Glutamatergic neuron (in vitro differentiated cells): ENCODE measurements at places on chromosomes 3 and 15. TPM values are rescaled to one million over a fixed set of nuclear protein-coding genes. Genes with fewer than 3 reads are reported as not detected.
A peak's percentile ranks its signal among the peaks of the same experiment; 100 is the strongest.

The PCOLCE2 gene
- 33.4 TPM for total RNA-seq

The PLXNA1 gene
- 110 TPM for total RNA-seq

The CTXN2 gene
- 0.22 TPM for total RNA-seq

The SSUH2 gene
- 0.66 TPM for total RNA-seq

The NIT2 gene
- total RNA-seq, result 39.6 TPM

The LRRC3B gene
- 1.9 TPM for total RNA-seq

The TTC21A gene
- total RNA-seq, result 7.8 TPM

The AADACL2 gene
- not detected for total RNA-seq

The EFHB gene
- 0.76 TPM for total RNA-seq

The BDH1 gene
- 19.4 TPM for total RNA-seq

The CHRM5 gene
- total RNA-seq, result not detected

The FRMD4B gene
- total RNA-seq, result 3.9 TPM

DNA sequence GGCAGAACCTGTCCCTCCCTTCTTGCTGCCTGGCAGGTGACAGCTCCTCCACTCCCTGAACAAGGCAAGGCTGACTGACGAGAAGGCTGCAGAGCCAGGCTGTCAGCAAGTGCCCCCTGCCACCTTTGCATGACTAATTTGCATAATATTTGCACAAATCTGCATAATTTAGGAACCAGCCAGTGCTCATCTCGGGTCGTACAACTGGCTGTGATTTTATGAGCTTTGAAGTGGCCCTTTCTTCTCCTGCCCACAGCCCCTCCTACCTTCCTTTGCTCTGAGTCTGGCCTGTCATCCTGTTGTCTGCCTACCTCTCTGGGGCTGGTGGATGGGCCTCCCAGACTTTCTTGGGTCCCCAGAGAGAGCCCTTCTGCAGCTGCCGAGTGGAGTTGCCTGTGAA, 58.9 kb downstream of the LINGO1 start:
- H3K4me3 ChIP-seq, result no peak overlapping the region
- no peak overlapping the region for H3K27ac ChIP-seq
- no peaks in the 10 kb centered on the region for H3K36me3 ChIP-seq
- DNase-seq, result no peak
- peaks cover 24% of the 10 kb centered on the region for H3K4me1 ChIP-seq

DNA sequence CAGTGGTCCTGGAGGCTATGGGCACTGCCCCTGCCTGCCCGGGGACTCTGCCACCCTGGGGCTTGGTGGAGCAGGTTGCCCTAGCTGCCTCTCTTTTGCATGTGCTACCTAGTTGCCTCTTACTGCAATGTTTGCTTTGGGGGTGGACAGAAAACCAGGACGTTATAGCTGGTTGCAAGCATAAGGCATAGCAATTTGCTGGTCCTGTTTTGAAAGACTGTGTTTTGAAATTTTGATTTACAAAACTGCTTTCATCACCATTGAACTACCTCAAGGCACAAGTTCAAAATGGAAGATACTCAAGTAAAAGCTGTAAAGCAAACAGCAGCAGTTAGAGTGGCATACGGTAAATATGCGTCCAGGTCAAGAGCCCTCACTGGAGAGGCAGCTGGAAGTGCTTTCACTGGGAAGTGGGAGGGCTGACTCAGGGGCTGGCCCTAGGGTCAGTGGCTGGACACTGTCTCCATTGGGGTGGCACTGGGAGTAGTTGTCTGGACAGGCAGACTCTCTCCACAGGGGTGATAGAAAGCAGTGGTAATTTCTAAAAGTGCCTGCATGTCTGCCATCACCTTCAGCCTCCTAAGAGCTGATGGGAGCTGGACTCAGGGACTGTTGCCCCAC, 138.1 kb downstream of the CHDH start:
- H3K4me3 ChIP-seq, result no peak overlapping the region
- no peaks in the 10 kb centered on the region for H3K36me3 ChIP-seq
- peaks cover 3% of the 10 kb centered on the region for H3K27me3 ChIP-seq
- H3K27ac ChIP-seq, result no peak overlapping the region

DNA sequence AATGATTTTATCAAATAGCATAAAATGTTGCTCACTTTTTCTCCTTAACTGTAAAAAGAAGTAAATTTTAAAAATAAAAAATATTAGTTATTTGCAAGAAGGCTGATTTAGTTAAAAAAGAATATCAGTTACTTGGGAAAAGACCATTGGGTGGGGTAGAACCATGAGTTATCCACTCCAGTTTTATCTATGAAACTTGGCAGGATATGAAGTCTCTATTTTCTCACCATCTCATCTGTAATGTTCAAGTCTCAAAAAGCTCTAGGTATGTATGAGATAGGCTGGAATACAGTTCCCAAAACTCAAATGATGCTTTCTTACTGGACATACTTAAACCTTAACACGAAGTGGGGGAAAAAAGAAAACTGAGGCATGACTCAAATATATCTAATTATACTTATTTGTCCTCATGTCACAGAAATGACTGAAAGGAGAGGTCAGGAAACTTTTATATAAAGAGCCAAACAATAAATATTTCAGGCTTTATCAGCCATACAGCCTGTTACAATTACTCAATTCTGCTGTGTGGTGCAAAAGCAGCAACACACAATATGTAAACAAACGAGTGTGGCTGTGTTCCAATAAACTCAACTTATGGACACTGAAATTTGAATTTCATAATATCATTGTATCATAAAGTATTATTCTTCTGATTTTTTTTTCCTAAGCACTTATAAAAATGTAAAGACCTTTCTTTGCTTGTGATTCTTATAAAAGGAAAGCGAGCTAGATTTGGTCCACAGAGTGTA, 131.8 kb downstream of the TBL1XR1 start:
- no peak overlapping the region for H3K27ac ChIP-seq
- peaks cover 17% of the 10 kb centered on the region for H3K4me1 ChIP-seq
- H3K4me3 ChIP-seq, result no peak overlapping the region
- H3K36me3 ChIP-seq, result no peaks in the 10 kb centered on the region
- no peak for DNase-seq
- H3K27me3 ChIP-seq, result no peaks in the 10 kb centered on the region

DNA sequence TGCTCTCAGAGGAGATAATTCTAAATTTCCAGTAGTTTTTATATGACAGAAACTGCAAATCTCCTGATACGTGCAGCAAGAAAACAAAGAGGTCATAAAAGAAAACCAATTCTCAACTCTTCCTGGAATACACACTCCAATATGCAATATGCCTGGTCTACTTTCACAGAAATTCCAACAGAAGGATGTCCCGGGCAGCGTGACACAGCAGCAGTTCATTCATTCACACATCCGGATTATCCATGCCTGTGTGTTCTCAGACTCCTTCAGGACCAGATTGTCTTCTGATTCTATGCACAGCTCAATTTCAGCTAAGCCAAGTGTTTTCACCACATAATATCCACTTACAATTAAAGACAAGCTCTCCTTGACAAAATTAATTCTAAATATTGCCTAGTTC, 64.3 kb downstream of the FBN1 start:
- H3K36me3 ChIP-seq, result no peaks in the 10 kb centered on the region
- DNase-seq, result no peak
- H3K4me3 ChIP-seq, result no peak overlapping the region
- no peaks in the 10 kb centered on the region for H3K27me3 ChIP-seq
- H3K27ac ChIP-seq, result no peak overlapping the region

GRCh38 chr3:149284034-149284433, 49.4 kb downstream of the TM4SF18 start:
- DNase-seq, result no peak
- no peak overlapping the region for H3K27ac ChIP-seq
- H3K27me3 ChIP-seq, result no peaks in the 10 kb centered on the region
- no peaks in the 10 kb centered on the region for H3K36me3 ChIP-seq
- H3K4me1 ChIP-seq, result no peaks in the 10 kb centered on the region

GRCh38 chr3:187213616-187214015, 16.3 kb downstream of the RTP1 start:
- no peaks in the 10 kb centered on the region for H3K4me1 ChIP-seq
- no peaks in the 10 kb centered on the region for H3K27me3 ChIP-seq
- H3K27ac ChIP-seq, result no peak overlapping the region
- no peak for DNase-seq
- H3K4me3 ChIP-seq, result no peak overlapping the region
- peaks cover 6% of the 10 kb centered on the region for H3K36me3 ChIP-seq

GRCh38 chr3:132695422-132695821, 26.8 kb downstream of the NPHP3 start:
- no peak overlapping the region for H3K27ac ChIP-seq
- H3K27me3 ChIP-seq, result no peaks in the 10 kb centered on the region
- no peaks in the 10 kb centered on the region for H3K4me1 ChIP-seq
- no peaks in the 10 kb centered on the region for H3K36me3 ChIP-seq

GRCh38 chr3:197737319-197737649, 580 bp upstream of the RUBCN start:
- H3K27me3 ChIP-seq, result peaks cover 2% of the 10 kb centered on the region
- peaks cover 3% of the 10 kb centered on the region for H3K4me1 ChIP-seq
- H3K36me3 ChIP-seq, result no peaks in the 10 kb centered on the region
- peak overlapping the region; percentile 80 for H3K27ac ChIP-seq
- DNase-seq, result no peak

GRCh38 chr3:194133661-194134230, 2.2 kb upstream of the HES1 start:
- H3K4me3 ChIP-seq, result peak overlapping the region; percentile 64
- peaks cover 31% of the 10 kb centered on the region for H3K4me1 ChIP-seq
- H3K27me3 ChIP-seq, result peaks cover 16% of the 10 kb centered on the region
- DNase-seq, result no peak
- H3K36me3 ChIP-seq, result no peaks in the 10 kb centered on the region
- peak overlapping the region; percentile 3 for H3K27ac ChIP-seq

- H3K36me3 ChIP-seq, result no peaks in the 10 kb centered on the region
- H3K4me3 ChIP-seq, result no peak overlapping the region
- no peaks in the 10 kb centered on the region for H3K4me1 ChIP-seq
- H3K27me3 ChIP-seq, result peaks cover 9% of the 10 kb centered on the region
Measured at GRCh38 chr3:52130966-52131622, 23.1 kb downstream of the POC1A start.

DNA sequence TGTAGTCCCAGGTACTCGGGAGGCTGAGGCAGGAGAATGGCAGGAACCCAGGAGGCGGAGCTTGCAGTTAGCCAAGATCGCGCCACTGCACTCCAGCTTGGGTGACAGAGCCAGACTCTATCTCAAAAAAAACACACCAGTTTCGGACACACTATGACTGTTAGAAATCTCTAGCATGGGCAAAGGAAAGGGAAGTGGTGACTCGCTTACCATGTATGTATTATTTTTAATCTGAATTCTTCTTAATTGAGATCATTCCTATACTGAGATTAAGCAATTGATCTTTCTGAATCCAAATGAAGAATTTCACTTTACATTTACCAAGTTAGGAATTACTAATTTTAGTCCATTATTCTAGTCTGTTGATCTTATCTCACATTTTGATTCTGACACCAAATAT, 459.2 kb upstream of the ALCAM start:
- H3K4me3 ChIP-seq, result no peak overlapping the region
- H3K4me1 ChIP-seq, result peaks cover 11% of the 10 kb centered on the region
- H3K36me3 ChIP-seq, result peaks cover 5% of the 10 kb centered on the region
- H3K27me3 ChIP-seq, result peaks cover 2% of the 10 kb centered on the region

- H3K4me3 ChIP-seq, result no peak overlapping the region
- no peak overlapping the region for H3K27ac ChIP-seq
- H3K36me3 ChIP-seq, result peaks cover 9% of the 10 kb centered on the region
- peaks cover 17% of the 10 kb centered on the region for H3K27me3 ChIP-seq
Measured at GRCh38 chr15:69599271-69599670, 146.7 kb downstream of the RPLP1 start.

- peaks cover 1% of the 10 kb centered on the region for H3K27me3 ChIP-seq
- no peak overlapping the region for H3K4me3 ChIP-seq
- no peak overlapping the region for H3K27ac ChIP-seq
- H3K4me1 ChIP-seq, result peaks cover 2% of the 10 kb centered on the region
- H3K36me3 ChIP-seq, result no peaks in the 10 kb centered on the region
Measured at GRCh38 chr3:33075995-33076394, 21.0 kb downstream of the GLB1 start.

GRCh38 chr3:42707620-42708355, 5.2 kb upstream of the HHATL start:
- H3K4me3 ChIP-seq, result no peak overlapping the region
- peaks cover 10% of the 10 kb centered on the region for H3K4me1 ChIP-seq
- H3K27me3 ChIP-seq, result peaks cover 5% of the 10 kb centered on the region
- no peaks in the 10 kb centered on the region for H3K36me3 ChIP-seq

- H3K27ac ChIP-seq, result no peak overlapping the region
- no peaks in the 10 kb centered on the region for H3K4me1 ChIP-seq
- peaks cover 15% of the 10 kb centered on the region for H3K36me3 ChIP-seq
- peaks cover 10% of the 10 kb centered on the region for H3K27me3 ChIP-seq
- H3K4me3 ChIP-seq, result no peak overlapping the region
Measured at GRCh38 chr3:134147411-134147810, 103.2 kb downstream of the RYK start.

- H3K4me3 ChIP-seq, result no peak overlapping the region
- DNase-seq, result no peak
- no peaks in the 10 kb centered on the region for H3K27me3 ChIP-seq
- H3K4me1 ChIP-seq, result no peaks in the 10 kb centered on the region
Measured at GRCh38 chr15:55835866-55836265, 92.9 kb upstream of the PRTG start.

DNA sequence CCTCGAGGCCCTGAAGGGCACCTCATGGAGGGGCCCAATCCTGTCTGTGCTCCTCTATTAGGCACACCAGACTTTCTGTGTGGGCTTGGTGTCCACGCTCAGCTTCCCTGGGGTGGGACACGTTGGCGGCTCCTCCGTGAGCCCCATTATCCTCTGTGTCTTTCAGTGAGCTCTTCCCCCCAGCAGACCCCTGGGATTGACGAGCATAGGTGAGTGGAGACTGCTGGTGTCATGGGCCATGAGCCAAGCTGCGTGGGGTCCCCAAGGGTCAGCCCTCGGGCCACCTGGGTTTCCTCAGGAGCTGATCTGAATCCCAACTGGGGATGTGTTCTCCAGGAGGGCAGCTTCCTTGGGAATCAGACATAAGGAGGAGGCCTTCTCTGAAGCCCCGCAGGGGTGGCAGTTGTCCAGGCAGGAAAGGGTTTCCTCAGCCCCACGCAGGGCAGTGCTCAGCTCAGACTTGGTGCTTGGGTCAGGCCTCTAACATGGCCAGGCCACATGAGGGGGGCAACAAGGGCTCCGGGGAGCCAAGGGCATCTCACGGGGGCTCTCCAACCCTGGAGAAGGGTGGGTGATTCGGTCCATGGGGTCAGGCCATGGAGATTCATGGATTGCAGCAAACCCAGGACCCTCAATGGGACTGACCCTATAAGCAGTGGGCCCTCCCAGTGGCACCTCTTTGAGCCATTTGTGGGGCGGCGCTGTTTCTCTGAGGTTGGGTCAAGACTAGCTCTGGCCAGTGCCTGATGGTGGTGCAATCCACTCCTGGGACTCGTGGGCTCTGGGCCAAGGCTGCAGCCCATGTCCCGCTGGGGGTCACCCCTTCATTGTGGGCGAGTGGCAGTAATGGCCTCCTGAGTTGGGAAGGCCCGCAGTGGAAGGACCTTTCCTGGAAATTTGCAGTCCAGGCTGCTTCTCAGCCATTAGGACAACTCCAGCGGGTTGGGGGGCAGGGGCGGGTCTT, 222.5 kb downstream of the SNRPN start:
- peaks cover 14% of the 10 kb centered on the region for H3K36me3 ChIP-seq
- peaks cover 6% of the 10 kb centered on the region for H3K27me3 ChIP-seq
- no peaks in the 10 kb centered on the region for H3K4me1 ChIP-seq
- no peak overlapping the region for H3K4me3 ChIP-seq
